ENCODE measurements at places on chromosomes 2 and 18.

DNA sequence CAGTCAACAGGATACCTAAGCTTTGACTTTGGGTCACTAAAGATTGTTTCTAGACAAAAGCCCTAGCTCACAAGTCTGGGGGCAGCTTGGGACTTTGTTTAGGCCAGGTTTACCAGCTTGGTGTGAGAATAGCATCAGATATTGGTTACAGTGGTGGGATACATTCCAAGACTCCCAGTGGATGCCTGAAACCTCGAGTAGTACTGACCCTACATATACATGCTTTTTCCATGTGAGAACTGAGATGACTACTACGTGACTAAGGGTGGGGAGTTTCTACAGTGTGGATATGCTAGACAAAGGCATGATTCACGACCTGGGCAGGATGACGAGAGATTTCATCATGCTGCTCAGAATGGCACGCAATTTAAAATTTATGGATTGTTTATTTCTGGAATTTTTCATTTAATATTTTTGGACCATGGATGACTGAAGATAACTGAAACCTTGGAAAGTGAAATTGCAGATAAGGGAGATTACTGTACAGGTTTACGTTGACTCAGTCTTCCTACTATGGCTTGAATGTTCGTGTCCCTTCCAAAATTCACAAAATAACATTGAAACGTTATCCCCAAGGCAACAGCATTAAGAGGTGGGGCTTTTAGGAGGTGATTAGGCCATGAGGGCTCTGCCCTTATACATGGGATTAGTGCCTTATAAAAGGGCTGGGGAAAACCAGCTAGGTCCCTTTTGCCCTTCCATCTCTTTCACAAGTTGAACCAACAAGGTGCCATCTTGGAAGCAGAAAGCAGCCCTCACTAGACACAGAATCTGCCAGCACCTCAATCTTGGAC lies 50.2 kb upstream of the CTAGE1 start:
- DNase-seq, result no peak

- no peak for DNase-seq
These were observed 72.1 kb downstream of the COPS8 start for GRCh38 chr2:237157780-237158102.

DNA sequence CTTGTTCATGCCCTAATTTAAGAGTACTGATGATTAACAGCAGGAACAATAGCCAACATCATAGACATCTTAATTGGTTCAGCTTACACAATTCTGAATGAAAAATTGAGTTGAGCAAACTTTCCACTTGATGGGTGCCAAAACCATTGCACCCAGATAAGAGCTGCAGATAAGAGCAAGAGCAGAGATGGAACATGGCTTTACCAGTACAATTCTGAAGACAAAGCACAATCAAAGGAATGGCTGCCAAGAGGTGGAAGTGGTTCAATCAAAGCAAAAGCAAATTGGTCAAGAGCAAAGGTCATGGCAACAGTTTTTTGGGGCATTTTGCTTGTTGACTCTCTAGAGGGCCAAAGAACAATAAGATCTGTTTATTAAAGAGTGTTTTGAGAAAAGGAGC lies 65.6 kb upstream of the ATP5MC3 start:
- DNase-seq, result no peak

GRCh38 chr2:182368446-182368845 lies 58.4 kb downstream of the PDE1A start:
- DNase-seq, result no peak

GRCh38 chr2:100218552-100218951 lies 76.2 kb upstream of the AFF3 start:
- DNase-seq, result no peak

DNA sequence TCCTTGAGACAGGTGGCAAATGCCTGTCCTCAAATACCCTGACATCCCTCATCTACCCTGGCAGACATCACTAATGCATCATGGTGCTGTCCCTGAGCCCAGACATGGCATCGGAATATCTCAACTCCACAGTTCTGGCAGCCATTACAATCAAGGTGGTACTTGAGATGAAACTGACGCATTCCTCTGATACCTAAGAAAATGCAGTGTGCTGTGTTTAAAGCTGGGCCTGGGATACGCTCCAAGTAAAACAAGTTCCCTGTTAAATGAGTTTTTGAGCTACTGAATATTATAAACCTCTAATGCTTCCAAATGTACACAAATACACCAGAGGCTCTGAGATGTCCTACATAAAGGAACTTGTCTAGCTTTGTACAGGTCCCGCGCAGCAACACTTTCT lies 29.8 kb downstream of the POLR1A start:
- no peak for DNase-seq

Measured in RPMI8226 (cell line).